ENCODE measurements at places on chromosomes 2 and 18. TPM values are rescaled to one million over a fixed set of nuclear protein-coding genes. Genes with fewer than 3 reads are reported as not detected.

DNA sequence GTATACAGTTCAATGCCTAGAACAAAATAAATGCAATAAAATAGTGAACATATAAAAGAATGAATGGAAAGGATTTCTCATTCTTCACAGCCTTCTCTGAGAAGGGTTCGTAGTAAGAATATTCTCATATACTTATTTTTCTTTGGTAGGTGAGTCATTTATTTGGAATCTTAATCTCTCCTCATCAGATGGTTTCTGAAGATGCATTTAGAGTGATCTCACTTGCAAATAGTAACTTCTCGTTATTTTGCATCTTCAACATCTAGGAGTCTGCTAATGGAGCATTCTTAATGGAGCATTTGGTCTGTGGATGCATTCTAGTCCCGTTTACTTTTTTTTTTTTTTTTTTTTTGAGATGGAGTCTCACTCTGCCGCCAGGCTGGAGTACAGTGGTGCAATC lies 3.9 kb downstream of the UBXN4 start:
- DNase-seq: no peak

Gene BARD1
- polyA plus RNA-seq: 20.8 TPM

DNA sequence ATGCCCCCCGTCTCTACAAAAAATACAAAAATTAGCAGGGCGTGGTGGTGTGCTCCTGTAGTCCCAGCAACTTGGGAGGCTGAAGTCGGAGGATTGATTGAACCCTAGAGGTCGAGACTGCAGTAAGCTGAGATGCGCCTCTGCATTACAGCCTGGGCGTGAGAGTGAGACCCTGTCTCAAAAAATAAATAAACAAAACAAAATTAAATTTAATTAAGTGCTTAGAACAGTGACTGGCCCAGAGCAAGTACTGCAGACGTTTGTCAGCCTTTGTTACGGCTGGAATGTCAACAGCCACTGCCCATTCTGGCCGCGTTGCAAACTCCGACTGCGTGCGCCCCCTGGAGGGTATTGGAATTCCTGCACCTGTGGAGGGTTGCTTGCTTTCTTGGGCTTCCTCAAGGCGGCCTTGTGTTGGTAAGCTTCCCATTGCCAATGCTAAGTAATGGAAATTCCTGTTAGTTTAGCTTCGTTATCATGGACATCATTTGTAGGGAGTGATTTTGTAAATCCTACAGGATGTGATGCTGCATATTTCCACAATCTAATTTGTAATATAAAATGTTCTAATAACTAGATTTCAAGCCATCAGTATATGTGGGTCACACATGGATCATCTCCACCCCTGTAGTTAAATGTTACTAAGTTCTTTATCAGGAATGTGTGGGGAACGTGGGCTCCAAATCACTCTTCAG lies 15.9 kb upstream of the ATP6V1B1 start:
- DNase-seq: no peak

GRCh38 chr18:50578651-50579050 lies 18.8 kb downstream of the MAPK4 start:
- no peak for DNase-seq

Gene CYTIP
- 1.8 TPM for polyA plus RNA-seq

GRCh38 chr18:21739604-21740537 lies 721 bp upstream of the MIB1 start:
- DNase-seq: no peak

DNA sequence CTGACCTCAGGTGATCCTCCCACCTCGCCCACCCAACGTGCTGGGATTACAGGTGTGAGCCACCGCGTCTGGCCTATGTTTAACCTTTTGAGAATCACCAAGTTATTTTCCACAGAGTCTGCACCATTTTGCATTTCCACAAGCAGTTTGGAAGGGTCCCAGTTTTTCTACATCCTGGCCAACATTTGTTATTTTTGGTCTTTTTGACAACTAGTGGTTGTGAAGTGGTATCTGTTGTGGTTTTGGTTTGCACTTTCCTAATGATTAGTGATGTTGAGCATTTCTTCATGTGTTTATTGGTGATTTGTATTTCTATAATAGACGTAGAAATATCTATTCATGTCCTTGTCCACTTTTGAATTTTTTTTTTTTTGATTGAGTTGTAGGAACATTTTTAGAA lies 67.9 kb downstream of the BIRC6 start:
- no peak for DNase-seq

Gene STRN
- 21.6 TPM for polyA plus RNA-seq

DNA sequence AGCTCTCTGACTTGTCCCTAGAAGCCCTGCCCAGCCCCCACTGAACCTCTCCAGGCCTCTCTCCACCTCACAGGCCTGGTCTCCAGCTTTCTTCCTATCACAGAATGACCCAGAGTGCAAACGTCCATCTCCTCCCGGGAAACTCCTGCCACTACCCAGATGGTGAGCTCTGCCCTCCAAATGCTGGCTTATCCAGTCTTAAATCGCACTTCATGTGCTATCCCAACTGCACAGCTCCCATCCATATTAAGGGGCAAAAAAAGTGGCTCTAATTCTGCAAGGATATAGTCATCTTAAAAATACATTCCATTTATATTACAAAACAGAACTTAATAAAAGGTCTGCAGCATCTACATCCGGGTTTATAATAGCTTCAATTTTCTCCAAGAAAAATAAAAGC lies 70.8 kb upstream of the CDC42EP3 start:
- no peak for DNase-seq

DNA sequence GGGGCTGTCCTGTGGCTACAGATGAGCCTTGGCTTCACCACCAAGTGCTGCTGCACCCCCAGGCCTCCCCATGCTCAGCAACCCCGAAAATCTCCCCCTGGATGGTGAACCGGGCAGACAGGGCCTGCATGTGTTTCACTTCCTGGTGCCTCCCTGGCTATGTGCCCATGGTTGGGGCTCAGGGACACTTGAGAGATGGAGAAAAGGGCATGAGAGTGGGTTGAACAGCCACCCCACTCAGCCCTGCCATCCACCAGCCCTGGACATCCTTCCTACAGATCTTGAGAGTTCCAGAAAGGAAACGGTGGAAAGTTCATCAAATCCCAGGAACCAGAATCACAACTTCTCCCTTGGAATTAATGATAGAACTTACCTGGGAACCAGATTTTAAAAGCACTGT lies 74.7 kb upstream of the TEX51 start:
- DNase-seq: no peak

Gene XDH
- 0.05 TPM for polyA plus RNA-seq

DNA sequence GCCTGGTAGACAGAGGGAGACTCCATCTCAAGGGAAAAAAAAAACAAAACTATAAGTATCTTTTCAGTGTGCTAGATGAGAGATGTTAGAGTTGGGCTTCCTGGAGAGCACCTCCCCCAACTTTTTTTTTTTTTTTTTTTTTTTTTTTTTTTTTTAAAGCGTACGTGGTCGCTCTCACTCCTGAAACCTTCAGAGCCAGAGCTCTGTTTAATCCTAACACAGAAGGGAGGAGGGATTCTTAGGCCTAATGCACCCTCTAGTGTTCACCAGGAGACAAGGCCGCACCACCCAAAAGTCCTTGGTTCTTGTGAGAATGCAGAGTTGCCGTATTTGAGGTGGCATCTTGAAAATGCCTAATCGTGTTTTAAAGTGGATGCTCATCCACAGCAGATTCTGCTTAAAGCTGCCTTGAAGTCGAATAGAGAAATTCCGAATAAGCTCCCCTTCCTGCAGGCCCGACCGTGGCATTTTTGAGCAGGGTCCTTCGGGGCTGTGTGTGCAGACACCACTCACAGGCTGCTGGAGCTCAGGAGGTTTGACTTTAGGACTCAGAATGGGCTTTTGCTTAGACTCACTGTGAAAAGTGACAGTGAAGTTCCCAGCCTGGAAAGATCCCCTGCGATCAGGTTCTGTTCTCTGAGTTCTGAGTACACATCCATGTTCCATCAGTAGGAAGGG lies 252.6 kb downstream of the AGAP1 start:
- no peak for DNase-seq

GRCh38 chr2:590214-591175 lies 86.7 kb downstream of the TMEM18 start:
- DNase-seq: no peak

GRCh38 chr2:27884601-27885000 lies 5.6 kb downstream of the RBKS start:
- DNase-seq: no peak

GRCh38 chr2:199704358-199705238 lies 146.4 kb downstream of the FTCDNL1 start:
- DNase-seq: no peak

DNA sequence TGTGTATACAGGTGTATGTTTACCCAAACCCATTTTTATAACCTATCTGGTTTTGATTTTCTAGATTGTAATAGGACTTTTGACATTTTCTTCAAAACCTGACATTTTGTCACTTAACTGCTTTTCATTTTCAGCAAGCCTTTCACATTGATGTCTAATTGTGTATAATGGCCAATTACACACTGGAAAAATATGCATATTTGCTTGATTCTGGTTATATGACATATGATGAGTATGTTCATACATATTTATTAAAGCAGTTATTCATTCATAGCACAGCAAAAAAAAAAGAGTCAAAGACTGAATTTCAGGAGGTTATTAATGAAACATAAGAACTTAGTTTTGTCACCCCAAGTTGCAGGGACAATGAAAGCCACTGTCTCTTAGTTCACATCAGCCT lies 307.7 kb upstream of the TNP1 start:
- DNase-seq: no peak

DNA sequence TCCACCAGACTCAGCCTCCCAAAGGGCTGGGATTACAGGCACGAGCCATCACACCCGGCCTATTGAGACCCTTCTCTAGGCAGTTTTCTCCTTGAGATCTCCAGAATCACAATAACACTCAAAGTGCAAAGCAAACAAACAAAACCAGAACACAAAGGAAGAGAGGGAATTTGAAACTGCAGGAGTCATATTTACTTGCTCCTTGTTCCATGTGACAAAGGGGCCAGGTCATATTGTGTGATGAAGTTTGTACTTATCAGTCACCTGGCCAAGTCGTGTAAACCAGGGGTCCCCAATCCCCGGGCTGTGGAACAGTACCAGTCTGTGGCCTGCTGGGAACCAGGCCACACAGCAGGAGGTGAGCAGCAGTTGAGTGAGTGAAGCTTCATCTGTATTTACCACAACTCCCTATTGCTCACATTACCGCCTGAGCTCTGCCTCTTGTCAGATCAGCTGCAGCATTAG lies 26.5 kb downstream of the SCYGR8 start:
- DNase-seq: no peak

- no peak for DNase-seq
Measured at GRCh38 chr2:166180951-166181812, 53.4 kb upstream of the SCN1A start.

DNA sequence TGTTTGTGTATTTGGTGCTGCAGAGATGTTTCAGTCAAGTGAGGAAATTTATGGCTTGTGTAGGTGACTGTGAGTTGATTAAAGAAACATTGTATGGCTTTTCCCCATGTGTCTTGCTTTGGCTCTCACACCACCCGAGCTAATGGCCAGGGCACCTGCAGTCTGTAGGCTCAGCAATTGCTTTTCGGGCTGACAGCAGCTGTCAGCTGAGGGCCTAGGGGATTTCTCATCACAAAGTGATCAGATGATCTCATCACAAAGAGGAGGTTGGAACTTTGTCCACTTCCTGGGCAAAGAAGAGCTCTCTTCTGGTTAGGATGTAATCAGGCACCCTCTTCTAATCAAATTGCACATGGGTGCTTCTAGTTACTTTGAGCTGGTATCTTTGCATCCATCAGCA lies 632.2 kb downstream of the SLC4A3 start:
- no peak for DNase-seq

DNA sequence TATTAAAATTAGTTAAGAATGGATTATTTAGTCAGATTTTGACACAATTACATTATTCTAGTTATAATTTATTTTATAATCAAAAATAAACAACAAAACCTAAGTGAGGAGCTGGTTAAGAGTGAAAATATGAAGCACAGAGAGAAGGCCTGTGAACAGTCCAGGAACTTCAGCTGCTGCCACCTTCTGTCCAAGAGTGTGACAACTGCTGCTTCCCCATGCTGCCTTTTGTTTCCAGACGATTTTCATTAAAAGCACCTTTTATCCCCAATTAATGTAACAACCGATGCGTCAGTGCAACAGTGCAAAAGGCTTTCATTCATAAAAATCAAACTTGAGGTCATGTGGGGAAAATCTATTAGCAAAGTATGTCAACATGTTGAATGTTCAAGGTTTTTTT lies 363.6 kb downstream of the CTNNA2 start:
- DNase-seq: no peak

DNA sequence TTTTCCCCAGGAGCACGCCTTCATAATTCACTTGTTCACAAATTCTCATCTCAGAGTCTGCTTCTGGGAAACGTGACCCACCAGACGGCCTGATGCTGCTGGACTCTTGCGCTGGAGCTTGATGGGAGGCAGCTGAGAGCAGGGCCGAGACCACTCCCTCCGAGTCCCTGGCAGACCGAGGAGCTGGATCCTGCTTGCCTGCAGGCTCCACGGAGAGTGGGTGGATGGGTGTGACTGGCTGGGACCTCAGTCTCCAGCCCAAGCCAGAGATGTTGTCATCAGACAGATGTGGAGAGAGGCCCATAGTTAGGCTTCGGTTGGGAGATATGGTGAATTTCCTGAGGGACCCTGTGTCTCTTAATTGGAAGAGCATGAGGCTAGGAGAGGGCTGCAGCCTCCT lies 76.4 kb downstream of the TSN start:
- no peak for DNase-seq

Gene UGT1A4
- polyA plus RNA-seq: not detected

GRCh38 chr18:3119401-3120341 lies 100.1 kb downstream of the MYOM1 start:
- DNase-seq: no peak

DNA sequence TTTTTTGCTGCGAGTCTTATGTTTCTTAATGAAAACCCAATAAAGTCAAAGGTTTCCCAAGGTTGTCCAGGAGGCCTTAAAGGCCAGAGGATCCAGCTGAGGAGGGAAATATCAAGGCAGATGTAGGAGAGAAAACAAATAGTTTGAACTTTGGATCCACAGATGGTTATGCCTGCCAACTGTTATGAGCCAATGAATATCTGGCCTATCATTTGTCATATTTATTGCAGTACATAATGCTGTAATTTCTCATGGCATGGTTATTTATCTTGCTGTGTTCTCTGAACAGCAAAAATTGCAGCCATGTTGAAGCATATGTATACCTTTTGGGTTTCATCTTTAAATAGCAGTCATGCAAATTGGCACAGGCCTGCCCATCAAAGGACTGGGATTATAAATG lies 38.2 kb upstream of the CAVIN2 start:
- no peak for DNase-seq

DNA sequence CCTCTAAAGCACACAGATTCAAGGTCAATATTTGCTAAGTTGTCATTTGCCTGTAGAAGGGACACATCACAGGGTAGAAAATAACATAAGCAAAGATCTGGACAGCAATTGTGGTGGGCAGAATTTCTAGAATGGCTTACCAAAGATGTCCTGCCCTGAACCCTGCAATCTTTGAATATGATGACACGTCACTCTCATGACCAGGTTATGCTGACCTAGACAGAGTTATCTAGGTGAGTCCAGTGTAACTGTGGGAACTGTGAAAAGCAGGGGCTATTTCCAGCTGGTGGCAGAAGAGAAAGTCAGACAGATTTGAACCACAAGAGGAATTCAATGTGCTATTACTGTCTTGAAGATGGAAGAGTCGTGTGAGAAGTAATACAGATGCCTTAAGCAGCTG lies 112.3 kb upstream of the CNGA3 start:
- DNase-seq: no peak

Gene TUBB6
- 64.7 TPM for polyA plus RNA-seq

- DNase-seq: no peak
Measured at GRCh38 chr18:7957297-7957696, 390.2 kb downstream of the PTPRM start.

Gene CNGA3
- not detected for polyA plus RNA-seq

Gene TSPYL6
- 0.04 TPM for polyA plus RNA-seq
